RPMI7951 (cell line): ENCODE measurements at places on chromosomes 5 and 9.

DNA sequence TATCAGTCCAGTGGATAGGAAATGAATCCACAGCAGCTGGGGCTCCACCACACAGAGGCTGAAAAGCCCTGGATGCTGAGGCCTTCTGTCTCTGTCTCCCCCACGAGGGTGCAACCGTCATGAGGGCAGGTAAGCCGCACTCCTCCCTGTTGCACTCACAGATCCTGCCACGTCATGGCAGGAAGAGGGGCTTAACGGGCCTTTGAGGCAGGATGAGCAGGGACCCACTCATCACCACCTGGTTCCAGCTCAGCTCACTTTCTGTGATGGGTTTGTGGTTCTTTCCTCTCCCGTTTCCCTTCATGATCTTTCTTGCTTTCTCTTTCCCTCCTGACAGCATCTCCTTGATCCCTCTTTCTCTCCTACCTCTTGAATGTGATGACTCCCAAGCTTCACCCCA lies 575.2 kb downstream of the CCDC171 start:
- DNase-seq: no peak

- no peak for DNase-seq
Observed at GRCh38 chr5:80326468-80326867, 6.7 kb downstream of the SPZ1 start.

DNA sequence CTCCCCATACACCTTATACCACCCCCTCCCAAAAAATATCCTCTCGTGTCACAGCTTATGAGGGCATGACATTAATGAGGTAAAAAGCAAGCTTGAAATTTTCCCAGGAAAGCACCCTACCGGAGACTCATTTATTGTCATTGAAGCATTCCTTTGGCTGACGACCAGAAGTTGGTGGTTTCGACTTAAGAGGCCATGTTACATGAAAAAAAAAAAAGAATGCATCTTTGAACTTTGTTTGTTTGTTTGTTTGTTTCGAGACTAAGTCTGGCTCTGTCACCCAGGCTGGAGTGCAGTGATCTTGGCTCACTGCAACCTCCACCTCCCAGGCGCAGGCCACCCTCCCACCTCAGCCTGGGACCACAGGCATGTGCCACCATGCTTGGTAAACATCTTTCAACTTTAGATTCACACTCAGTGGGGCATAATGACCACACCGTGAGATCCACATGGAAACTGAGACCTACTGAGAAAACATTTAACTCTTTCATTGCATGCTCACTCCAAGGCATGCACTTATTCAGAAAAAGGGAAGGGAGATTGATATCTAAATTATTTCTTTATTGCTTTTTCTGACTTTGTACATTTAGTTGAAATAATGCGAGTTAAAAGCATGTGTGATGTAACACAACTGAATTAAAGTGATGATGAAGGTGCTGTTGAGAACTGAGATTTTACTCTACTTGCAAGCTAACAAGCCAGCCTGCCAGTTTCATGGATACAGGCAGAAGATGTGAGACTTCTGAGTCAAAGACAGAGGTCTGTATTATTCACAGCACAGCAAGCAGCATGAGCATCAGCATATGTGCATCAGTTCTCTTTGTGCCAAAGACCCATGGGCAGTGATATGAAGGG lies 5.1 kb upstream of the RAB14 start:
- peak; percentile 60 for DNase-seq

- DNase-seq: no peak
Observed at GRCh38 chr5:173047838-173048105, 8.4 kb upstream of the CREBRF start.

GRCh38 chr5:160961761-160962160 lies 109.8 kb upstream of the ATP10B start:
- no peak for DNase-seq

GRCh38 chr5:156594406-156594805 lies 255.7 kb upstream of the PPP1R2B start:
- DNase-seq: no peak

DNA sequence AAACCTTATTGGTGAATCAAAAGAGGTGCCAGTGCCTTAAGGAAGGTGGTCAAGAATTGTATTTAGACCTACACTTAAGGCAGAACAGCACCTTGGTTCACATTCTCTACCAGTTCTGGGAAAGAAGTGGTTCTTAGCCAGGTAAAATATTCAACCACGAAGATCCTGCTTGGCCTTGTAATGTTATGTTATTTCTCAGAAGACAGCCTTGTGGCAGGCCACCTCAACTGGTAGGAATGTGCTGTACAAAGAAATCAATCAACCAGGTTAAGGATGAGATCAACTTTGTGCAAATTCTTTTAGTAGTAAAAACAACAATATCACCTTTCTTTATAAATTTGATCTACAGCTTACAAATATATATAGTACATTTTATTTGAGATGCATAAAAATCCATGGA lies 246.8 kb downstream of the ARRDC3 start:
- no peak for DNase-seq

- DNase-seq: no peak
Observed at GRCh38 chr5:179869641-179870402, 11.2 kb upstream of the MRNIP start.

DNA sequence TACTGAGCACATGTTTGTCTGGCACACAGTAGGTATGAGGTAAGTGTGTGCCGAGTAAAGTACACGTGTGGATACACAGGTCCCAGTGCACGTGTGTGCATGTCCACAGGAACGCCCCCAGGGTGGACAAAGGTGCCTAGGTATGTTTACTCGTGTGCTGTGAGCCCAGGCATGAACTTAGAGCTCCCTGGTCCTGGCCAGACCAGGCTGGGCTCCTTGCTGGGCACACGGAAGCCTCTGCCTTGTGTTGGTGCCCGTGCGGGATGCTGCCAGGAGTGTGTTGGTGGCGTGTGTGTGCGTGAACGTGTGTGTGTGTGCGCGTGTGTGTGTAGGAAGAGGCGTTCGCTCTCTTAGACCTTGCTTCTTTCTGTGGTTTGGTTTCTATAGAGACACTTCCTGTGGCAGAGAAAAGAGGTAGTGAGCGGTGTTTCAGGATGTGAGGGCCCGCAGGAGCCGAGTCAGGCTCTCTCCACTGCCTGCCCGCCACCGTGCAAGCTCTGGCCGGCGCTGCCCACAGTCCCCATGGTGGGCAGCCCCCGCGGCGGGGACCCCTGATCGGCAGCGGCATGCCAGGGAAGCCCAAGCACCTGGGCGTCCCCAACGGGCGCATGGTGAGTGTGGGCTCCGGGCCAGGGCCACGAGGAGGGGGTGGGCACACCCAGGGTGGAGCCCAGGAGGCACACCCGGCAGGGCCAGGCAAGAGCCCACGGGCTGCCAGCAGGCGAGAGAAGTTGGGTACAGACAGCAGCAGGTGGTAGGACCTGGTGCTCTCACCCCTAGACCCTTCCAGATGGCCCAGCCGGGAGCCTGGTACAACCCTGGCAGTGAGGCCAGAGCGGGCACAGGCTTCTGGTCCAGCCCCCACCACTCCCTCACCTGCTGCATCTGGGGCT lies at the start of gene RGS14:
Gene RGS14 (plus strand): TSS at position 466 of the 893 bp plus-strand sequence. CDS start 101 bp downstream, at position 567.
- peak; percentile 78 for DNase-seq

DNA sequence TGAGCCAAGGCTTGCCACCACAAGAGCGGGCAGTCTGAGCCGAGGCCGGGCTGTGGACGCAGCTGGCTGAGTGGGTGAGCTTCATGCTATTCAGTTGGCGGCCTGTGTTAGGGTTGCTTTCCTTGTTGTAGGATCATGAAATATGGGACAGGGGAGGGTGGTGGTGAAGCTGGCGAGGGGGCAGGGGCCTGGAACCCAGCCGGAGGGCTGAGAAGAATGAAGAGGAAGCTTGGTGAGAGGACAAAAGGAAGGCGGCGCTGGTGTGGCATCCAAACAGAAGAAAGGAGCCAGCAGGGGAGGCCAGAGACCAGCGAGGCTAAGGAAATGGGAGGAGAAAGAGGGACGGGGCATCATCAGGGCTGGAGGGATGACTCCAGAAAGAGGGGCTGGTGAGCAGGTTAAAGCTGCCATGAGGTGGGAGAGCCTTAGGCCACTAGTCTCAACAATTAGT lies 18.3 kb downstream of the RALGPS1 start:
- DNase-seq: no peak

DNA sequence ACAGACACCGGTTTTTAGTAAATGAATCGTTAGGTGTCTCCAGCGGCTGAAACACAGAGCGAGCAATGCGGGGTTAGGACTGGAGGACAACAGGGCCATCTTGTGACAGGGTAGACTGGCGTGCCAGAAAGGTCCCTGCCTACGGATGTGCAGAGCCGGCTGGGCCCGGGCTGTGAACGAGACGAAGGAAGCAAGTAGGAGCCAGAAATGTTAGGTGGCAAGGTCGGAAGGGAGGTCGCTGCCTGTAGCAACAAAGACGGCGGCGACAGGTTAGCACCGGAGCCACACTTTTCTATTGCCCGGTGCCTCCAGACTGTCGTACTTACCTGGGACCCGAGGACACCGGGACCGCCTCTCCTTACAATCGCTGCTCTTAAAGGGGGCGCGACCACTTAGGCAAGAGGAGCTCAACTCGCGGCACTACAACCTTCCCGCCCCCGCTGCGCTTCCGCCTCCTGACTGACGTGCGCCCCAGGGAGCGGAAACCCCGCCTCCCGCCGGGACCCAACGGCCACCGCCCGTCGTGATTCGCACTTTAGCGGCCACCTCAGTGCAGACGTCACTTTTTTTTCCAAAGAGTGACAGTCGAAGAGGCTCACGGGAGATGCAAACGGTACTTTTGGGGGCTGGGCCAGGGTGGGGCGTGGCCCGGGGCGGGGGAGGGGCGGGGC lies at the start of gene INIP:
Gene INIP (minus strand): TSS at position 457 of the 671 bp plus-strand sequence. CDS start 1,632 bp downstream, outside the sequence.
- DNase-seq: peak; percentile 95

DNA sequence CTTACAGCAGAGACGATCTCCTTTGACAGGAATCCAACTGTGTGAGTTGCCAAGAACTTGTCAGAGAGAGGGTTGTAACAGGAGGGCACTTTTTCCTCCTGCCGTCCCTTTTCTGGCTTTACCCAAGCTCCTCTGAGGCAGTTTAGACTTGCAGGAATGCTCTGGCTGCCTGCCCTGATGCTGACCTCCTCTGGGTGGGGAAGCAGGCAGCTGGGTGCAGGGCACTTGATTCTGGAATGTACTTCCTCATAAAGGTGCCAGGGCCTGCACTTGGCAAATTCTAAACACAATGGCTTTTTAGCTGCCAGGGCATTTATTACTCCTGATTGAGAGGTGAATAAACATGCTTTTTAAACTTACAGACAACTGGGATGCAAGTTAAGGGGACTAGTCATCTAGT lies 190.4 kb downstream of the EPB41L4A start:
- peak; percentile 6 for DNase-seq

DNA sequence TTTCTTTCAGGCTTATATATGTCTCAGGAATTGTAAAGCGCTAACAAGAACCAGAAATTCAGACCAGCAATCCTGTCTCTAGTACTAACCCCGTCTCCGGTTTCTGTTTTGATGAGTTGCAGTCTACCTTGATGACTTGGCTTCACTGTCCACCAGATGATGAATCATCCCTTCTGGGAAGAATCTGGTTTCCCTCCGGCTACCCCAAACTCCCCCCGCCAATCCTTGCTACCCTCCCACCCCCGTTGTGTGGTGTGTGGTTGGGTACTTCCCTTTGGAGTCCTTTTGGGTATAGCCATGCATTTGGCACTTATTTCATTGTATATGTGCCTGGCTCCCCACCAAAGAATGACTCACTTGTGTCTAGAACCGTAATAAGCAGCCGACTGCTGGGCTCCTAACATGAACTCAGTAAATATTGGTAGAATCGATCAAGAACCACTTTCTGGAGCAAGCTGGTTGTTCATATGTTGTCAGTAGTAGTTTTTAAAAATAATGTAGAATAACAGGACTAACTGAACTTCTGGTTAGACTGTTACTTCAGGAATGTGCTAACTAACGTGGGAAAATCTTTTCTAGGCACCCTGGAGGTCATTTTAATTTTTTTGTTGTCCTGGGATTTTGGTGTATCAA lies 8.3 kb upstream of the TGFBI start:
- peak; percentile 99 for DNase-seq

DNA sequence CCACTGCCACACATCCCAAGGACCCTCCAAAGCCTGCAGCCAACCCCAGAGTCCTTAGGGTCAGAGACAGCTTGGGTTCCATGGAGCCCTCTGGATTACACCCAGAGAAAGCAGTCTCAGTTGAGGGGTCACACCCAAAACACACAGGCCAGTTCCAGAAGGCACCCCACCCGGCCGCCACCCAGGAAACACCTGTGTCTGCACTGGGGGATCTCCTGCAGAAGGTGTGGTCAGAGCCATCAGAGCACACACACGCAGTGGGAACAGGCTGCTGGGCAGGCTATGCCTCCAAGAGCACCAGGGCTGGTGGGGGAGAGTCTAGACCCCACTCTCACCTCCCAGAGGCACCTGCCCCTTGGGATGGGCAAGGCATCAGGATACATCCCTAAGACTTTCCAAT lies 27.3 kb downstream of the NIPAL4 start:
- DNase-seq: no peak

DNA sequence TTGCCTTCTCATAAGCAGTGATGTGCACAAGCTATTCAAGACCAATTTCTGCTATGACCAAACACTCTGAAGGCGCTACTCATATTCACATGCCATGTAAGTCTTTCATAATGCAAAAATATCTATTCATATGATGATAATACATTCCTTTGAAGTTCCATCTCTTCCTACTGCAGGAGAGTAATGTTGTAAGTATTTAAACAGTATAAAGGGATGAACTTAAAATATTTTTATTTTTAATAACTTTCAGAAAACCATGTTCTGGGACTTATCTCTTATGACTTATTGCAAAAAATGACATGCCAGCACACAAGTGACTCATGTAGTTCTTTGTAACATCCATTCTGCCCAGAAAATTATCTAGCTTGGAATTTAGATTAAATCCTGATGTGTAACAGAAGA lies 376.4 kb downstream of the KCTD16 start:
- DNase-seq: no peak

DNA sequence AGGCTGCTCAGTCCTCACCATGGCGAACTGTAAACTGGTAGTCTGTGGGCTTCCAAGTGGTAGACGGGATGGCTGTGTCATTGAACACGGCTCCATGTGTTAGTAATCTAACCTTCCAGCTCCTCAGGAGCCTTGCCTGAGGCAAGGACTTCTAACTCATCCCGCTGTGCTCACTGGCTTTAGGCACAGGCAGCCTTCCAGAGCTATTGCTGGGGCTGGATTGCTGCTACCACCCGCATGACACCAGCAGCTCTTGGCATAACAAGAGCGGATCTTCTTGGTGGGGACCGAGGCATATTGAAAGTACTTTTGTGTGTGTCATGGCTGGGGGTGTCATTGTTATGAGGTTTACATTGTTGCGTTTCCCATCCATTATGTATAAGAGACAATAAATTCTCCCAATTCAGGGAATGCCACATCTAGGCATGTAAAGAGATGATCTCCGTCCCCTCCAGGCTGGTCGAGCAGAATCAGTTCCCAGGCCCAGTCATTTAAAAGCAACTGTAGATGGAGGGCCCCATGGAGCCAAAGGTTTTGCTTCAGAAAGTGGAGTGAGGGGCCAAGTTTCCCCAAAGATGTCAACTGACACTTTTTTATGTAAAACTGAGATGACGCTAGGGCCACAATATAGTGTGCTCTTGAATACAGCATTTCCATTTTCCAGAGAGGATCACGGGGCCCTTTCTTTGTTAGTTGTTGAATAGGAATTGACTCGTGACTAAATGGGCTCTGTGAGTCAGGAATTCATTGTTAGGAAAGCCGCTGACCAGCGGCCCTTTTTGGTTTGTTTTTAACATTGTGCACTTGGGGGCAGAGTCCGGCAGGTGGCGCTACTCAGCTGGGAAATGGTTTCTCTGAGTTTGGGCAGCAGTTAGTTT lies 759.5 kb downstream of the TAF11L14 start:
- DNase-seq: peak; percentile 43

GRCh38 chr5:78835176-78835575 lies 149.9 kb downstream of the ARSB start:
- DNase-seq: no peak
